ENCODE measurements at places on chromosomes 5 and 9.

- no peak for DNase-seq
These were observed 174.5 kb downstream of the AOPEP start for GRCh38 chr9:94901019-94901363.

- no peak for DNase-seq
These were observed 24.6 kb upstream of the GLIS3 start for GRCh38 chr9:4324513-4324912.

DNA sequence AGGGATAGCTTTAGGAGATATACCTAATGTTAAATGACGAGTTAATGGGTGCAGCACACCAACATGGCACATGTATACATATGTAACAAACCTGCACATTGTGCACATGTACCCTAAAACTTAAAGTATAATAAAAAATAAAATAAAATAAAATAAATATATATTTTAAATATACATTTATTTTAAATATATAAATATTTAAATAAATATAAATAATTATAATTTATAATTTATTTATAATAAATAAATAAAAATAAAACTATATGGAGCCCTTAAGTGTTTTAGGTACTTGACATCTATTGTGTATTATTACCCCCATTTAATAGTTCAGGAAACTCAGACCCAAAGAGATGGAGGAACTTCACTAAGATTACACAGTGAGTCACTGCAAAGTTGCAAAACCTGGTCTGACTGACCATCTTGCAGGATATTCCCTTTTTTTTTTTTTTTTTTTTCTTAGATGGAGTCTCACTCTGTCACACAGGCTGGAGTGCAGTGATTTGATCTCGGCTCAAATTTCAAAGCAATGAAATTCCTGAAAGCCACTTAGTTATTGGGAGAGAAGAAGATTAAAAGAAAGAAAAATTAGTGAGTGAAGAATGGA is 5.8 kb upstream of the C5orf52 start:
- no peak for DNase-seq

DNA sequence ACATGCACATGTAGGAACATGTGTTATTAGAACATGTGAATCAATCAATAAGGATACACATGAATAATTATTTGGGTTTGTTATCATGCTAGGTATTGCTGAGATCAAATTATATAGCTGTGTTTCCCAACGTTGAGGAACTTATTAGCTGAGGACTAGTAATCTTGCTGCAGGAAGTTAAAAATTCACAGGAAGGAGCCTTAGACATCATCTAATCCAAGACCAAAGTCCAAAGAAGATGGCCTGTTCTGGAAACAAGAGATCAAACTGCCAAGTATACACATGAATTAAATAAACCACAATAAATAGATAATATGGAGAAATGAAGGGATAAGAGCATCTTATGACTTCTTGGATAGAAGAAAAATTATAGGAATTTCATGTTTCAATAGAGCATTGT is 19.9 kb downstream of the POU5F2 start:
- DNase-seq = no peak

DNA sequence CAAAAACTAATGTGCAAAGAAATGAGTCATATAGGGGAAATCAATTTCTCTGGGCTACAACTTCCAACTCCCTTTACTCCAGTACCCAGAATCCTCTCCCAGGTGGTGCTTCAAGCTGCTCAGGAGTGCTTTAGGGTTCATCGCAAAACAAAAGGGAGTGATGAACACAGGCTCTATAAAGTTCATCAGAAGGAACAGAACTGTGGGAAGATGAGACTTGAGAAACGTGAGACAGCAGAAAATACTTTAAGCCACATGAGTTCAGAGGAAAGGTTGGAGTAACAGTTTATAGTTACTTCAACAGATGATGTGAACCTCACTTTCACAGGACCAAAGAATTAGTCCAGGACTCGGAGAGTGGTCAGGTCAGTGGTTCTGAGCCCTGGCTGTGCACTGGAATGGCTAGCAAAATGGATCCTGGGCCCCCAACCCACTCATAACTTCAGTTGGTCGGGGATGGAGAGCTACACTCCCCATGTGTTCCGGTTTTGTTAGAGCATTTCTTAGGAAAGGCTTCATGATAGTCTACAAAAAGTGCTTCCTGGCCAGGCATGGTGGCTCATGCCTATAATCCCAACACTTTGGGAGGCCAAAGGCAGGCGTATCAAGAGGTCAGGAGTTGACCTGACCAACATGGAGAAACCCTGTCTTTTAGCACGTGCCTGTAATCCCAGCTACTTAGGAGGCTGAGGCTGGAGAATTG is 4.3 kb downstream of the RPL12 start:
- DNase-seq = no peak

- DNase-seq = no peak
These were observed 4.3 kb downstream of the SMIM33 start for GRCh38 chr5:139474890-139475791.

DNA sequence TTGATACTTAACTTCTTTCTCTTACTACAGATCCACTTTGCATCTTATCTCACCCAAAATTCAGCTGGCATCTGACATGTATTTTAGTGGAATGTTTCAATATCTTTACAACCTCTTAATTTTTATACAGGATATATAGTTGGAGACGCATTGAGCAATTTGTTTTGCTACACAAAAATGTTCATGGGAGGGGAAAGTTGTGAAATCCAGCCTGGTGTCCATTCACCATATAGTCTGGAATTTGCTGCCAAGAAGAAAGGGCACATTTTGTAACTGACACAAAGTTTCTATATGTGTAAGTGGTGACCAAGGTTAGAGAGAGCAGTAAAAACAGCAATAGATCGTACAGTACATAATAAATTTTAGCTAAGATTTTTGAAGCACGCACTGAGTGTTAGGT is 14.0 kb upstream of the CHD1 start:
- no peak for DNase-seq

DNA sequence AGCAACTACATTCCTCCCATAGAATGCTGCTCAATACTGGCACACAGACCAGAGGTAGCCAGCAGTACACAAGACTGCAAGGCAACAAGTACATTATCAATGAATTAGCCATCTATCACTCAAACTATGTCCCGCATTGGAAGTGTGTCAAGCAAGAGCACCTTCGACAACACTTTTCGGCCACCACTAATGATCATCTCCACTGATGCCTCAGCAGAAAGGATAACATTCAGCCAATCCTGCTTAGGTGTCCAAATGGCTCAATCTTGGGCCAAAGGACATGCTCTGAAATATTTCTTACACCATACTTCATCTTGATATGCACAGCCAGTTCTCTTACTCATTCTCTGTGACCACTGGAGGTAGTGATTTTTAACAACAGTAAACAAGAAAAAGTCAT is 25.0 kb downstream of the SKP1 start:
- DNase-seq = no peak

- no peak for DNase-seq
These were observed 286.1 kb downstream of the IRX2 start for GRCh38 chr5:2465383-2465782.

- no peak for DNase-seq
These were observed 42.6 kb downstream of the LPAR1 start for GRCh38 chr9:110995420-110996340.

DNA sequence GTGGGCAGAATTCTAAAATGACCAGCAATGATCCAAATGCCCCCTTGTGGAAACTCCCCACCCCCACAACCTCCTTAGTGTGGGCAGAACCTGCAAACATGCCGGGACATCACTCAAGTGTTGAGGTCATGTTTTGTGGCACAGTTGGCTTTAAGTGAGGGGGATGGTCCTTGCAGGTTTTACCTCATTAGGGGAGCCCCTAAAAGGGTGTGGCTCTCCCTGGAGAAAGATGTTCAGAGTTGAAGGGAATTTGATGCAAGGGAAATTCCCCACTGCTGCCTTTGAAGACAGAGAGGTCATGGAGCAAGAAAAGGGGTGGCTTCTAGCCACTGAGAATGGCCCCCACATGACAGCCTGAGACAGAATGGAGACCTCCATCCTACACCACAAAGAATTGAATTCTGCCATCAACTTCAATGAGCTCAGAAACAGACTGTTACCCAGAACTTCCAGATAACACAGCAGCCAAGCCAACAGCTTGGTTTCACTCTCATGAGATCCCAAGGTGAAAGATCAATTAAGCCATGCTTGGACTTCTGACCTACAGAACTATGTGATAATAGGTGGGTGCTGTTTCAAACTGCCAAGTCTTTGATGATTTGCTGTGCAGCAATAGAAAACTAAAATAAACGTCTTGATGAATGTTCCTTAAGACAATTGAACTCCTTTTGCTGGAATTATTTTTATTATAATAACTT is 103.4 kb downstream of the MED10 start:
- DNase-seq = no peak

GRCh38 chr9:37398464-37399025 is 24.0 kb upstream of the GRHPR start:
- no peak for DNase-seq

- no peak for DNase-seq
These were observed 241.5 kb downstream of the TLE4 start for GRCh38 chr9:79813258-79813638.

DNA sequence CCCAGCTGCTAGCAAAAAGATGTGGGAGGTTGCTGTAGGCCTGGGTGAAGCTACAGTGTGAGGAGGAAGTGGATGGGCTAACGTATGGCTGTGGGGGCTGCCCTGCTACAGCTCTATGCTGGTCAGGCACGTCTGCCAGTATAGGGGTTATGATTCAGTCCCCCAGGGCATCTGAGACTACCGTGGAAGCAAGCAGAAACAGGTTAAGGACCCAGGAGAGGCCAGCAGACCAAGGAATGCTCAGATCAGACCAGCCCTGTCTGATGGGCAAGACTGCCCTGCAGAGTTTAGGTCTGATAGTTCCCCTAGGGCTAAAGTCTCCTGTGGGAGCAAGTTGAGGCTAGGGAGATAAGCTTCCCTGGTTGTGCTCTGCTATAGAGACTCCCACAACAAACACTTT is 416.1 kb upstream of the CTNND2 start:
- DNase-seq = no peak

GRCh38 chr5:174617285-174617684 is 107.1 kb upstream of the MSX2 start:
- DNase-seq = no peak

- DNase-seq = no peak
These were observed 18.1 kb upstream of the ARRDC3 start for GRCh38 chr5:91401175-91401574.

GRCh38 chr5:10227379-10227778 is 22.3 kb downstream of the ATPSCKMT start:
- DNase-seq = no peak

DNA sequence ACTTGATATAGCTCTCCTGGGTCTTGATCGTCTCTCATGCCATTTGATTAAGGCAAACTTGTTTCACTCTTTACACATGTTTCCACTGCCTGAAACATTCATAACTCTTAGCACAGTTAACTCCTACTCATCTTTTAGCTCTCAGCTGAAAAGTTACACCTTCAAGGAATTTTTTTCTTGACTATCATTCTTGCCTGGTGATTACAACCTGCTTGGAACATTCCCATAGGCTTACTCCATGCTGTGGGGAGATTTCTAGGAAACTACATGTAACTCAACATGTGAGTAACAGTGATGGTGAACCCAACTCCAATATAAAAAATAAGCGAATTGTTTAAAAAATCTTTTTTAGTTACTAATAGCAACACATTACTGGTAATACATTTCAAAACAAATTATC is 224.1 kb upstream of the MPDZ start:
- DNase-seq = no peak

DNA sequence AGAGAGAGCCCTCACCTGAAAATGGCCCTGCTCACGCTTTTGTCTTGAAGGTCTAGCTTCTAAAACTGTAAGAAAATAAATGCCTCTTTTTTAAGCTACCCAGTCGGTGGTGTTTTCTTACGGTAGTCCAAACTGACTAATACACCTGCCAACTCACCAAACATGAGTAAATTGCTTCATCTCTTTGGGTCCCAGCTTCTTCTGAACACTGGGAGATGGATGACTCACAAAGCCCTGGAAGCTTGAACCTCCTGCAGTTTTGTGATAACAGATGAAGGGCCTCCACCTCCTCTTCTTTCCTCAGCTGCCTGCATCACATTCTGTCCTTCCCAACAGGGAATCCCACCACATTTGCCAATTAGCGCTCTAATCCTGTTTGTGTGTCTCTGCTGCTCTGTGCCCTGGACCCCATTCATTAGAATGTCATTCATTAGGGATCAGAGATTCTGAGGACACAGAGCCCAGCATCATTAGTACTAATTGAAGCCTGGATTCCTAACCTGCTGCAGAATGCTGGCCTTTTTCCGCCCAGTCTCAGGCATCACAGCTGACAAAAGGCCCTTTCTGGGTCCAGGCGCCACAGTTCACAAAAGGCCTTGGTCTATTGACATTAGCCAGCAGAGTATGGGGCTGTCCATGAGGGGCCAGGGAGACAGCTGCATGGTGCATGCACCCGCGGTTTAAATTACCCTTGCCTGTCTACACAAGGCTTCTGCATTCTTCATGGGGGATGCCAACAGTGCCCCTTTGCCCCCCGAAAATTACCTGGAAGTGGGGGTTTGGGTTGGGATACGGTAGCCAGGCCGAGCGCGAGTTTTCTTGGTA is 349.3 kb downstream of the SEMA5A start:
- no peak for DNase-seq

GRCh38 chr9:109972026-109972882 is 192.3 kb downstream of the PALM2AKAP2 start:
- DNase-seq = no peak

GRCh38 chr9:93864032-93864431 is 91.1 kb downstream of the BARX1 start:
- no peak for DNase-seq

GRCh38 chr5:115321309-115321708 is 24.9 kb upstream of the CCDC112 start:
- no peak for DNase-seq

DNA sequence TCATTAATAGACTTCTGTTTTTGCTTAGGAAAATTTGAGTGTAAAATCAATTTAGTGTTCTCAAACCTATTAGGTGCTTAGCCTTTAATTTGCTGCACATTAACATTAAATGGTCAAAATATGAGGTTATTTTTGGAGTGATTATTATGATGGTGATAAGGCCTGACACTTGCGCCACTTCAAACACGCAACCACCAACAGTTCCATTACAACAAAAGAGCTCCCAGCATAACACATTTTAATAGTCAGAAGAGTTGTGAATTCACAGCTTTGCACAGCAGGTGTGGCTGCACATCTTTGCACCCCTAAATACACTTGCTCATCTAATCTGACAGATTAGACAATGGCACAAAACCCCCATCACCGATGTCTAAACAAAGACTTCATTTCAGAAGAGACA is 940.7 kb downstream of the NR2F1-AS1 start:
- DNase-seq = no peak

DNA sequence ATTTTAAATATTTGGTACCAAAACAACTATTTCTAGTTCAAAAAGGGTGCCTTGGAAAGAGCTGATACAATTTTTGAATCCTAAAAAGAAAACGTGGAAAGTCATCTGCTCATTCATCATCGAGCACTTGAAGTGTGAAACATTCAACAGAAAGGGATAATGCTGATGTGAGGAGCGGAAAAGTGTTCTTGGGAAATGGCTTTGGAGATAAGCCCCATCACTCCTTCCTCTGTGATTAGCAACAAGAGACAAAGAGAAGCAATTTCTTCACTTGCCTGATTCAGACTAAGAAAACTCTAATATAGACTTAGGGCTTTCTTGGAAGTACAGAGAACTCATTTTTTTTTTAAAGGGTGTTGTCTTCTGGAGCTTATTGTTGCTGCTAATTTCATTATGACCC is 74.9 kb downstream of the C9orf152 start:
- no peak for DNase-seq

Measured in left forelimb (tissue), 1 donor.